ENCODE measurements at places on chromosomes 11 and 22.

- DNase-seq, result no peak
Observed at GRCh38 chr11:116062490-116063171, 558.4 kb upstream of the CADM1 start.

- no peak for DNase-seq
Observed at GRCh38 chr11:75770102-75770501, 1.5 kb downstream of the DGAT2 start.

GRCh38 chr11:39668640-39669039 is 1790.8 kb downstream of the LRRC4C start:
- DNase-seq, result no peak

- DNase-seq, result no peak
Observed at GRCh38 chr11:21911061-21911460, 281.8 kb upstream of the ANO5 start.

DNA sequence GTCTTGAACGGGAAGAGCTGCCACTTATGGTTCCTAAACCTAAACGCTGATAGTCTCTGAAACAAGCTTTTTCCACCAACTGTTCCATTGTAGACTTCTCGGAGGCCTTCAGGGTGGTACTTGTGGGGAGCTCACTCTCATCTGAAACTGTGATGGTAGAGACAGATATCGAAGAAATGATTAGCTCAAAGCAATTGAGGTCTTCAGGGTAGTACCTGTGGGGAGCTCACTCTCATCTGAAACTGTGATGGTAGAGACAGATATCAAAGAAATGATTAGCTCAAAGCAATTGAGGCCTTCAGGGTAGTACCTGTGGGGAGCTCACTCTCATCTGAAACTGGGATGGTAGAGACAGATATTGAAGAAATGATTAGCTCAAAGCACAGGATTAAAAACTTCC is 175.7 kb downstream of the SWAP70 start:
- no peak for DNase-seq

DNA sequence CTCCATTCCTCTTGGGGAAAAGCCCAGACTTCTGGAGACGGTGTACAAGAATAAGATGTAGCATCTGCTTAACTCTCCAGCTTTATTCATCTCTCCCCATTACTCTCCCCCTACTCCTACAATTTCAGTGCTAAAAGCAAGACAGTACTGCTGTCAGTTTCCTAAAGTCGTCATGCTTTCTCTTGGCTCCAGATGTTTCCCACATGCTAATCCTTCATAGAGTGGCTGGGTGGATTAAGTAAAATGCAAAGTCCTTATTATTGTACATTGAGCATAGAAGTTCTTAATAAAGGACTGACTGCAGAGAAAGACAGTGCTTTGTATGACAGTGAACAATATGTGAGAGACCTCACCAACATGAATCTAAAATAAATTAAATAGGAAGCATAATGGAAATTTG is 142.2 kb upstream of the UBASH3B start:
- no peak for DNase-seq

DNA sequence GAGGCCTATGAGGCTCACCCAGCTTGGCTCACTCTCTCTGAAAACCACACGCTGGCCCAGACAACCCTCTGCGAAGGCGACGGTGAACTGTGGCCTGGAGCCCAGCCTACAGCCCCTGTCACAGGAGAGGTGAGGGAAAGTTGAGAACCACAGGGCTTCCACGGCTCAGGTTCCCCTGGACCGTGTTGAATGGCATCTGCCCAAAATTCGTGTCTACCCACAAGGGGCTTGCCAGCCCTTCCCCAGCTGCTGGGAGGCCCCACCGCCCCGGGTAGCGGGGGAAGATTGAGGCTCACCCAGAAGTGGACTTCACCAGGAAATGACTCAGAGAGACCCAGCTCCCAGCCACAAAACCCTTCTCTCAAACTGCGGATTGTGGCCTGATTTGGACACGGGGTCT is 197.1 kb downstream of the CTTN start:
- DNase-seq, result no peak

DNA sequence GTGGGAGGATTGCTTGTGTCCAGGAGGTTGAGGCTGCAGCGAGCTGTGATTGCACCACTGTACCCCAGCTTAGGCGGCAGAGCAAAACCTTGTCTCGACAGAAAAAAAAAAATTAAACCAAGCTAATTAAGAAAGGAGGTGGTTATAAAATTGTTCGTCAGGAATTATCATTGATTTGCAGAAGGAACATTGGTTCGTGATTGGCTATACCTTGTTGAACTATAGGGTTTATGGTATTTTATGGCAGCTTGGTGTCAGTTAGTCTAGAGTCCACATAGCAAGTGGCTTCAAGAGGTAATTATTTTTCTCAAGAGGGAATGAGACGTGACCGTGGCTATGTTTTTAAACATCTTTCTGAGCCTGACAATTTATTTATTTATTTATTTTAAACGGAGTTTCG is 11.5 kb upstream of the TMEM216 start:
- DNase-seq, result no peak

GRCh38 chr11:5550440-5551095 is 2.2 kb upstream of the OR52H1 start:
- DNase-seq, result no peak
